ENCODE measurements at places on chromosomes 2 and 18.

- DNase-seq: peak; percentile 89
Measured at GRCh38 chr2:109466674-109467575, 146.8 kb downstream of the SEPTIN10 start.

GRCh38 chr2:33015421-33016142 lies 68.8 kb downstream of the LTBP1 start:
- DNase-seq: peak; percentile 94

DNA sequence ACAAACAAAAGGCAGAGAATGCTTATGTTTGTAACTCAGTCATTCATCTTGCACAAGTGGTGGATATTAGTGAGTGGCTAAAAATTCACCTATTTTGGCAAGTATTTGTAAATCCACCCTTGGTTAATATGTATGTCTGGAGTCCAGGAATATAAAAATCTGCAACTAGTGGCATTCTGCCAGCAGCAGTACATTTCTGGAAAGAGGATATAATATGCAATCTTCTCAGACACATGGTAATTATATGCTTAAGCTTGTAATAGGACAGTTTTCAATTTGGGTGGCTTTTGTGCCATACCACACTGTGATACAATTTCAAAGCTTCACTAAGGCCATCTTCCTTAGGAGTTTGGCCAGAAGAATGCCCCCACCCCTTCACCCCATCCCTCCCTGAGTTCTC lies 693.3 kb downstream of the MBD2 start:
- DNase-seq: no peak

- peak; percentile 28 for DNase-seq
Measured at GRCh38 chr2:240655931-240656886, 26.5 kb downstream of the AQP12B start.

DNA sequence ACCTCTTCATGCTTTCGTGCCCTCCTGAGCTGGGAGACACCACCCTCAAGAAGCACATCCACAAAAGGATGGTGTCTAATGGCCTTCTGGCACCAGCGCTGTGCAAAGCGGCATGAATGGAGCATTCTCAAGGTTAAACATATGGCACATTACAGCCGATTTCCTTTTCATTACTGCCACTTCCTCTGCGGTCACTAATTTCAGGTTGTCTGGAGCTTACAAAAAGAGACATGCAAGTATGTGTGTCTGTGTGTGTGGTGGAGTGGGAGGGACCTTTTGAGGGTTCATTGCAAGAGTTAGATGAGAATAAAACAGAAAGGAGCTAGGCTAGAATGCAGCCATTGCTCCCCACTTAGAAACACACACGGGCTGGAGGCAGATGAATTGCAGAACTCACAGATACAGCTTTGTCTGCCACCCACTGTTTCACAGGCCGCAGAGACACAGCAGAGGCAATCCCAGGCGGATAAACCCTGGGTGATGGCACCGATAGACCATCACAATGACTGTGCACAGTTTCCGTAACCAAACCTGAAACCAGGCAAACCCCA lies 76.0 kb downstream of the TGIF1 start:
- DNase-seq: no peak

DNA sequence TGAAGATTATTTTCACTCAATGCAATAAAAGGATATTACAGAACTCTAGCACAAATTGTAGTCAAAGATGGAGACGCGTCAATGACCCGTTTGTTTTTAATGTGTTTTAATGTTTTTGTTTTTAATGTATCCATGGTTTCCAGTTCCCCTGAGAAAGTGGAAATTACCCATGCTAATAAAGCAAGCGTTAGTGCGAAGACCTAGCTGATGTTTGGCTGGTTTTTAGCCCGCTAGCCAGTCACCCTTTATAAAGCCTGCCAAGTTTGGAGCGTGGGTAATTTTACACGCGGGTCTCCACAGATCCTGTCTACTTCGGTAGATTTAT lies 430 bp upstream of the CHMP1B start:
- no peak for DNase-seq

- DNase-seq: no peak
Measured at GRCh38 chr2:157498483-157498882, 54.6 kb upstream of the CYTIP start.

DNA sequence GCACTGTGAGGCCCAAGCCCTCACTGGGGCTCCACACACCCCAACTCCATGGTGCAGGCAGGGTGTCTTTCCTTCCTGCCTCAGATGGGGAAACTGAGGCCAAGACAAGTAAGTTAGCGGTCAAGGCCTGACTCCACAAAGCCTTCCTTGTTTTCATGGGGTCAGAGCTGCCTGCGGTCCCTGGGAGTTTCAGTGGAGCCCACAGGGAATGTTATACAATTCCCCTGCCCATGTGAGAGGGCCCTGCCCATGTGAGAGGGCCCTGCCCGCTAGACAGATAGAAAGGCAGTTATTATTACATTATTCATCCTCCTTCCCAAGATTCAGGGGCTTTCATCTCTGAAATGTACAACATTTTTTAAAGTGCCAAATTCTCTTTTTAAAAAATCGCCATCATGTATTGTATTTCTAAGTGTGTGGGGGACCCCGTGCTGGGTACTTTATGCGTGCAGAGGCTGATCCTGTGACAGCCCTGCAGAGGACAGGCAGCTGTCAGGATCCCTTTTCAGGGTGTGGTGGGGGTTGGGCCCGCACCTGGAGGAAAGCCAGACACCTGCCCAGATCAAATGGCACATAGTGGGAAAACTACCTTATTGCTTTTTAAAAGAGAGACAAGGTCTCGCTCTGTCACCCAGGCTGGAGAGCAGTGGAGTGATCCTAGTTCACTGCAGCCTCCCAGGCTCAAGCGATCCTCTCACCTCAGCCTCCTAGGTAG lies 23.4 kb downstream of the FBLN7 start:
- DNase-seq: no peak

DNA sequence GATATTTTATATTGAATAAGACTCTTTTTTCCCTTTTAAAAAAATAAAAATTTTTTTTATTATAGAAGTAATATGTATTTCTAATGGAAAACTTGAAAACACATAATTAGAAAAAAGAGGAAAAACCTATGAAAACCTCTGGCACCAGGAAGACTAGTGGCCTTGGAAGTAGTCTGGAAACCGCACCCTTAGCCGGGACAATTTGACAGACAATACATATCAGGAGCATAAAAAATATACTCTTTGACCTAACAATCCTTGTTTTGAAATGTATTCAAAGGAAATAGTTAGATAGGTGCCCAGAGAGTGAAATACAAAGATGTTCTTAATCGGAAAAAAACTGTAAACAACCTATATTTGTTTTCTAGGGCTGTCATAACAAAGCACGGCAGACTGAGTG lies 34.9 kb upstream of the FAM117B start:
- no peak for DNase-seq

- no peak for DNase-seq
Measured at GRCh38 chr2:144663207-144663606, 143.3 kb upstream of the ZEB2 start.

DNA sequence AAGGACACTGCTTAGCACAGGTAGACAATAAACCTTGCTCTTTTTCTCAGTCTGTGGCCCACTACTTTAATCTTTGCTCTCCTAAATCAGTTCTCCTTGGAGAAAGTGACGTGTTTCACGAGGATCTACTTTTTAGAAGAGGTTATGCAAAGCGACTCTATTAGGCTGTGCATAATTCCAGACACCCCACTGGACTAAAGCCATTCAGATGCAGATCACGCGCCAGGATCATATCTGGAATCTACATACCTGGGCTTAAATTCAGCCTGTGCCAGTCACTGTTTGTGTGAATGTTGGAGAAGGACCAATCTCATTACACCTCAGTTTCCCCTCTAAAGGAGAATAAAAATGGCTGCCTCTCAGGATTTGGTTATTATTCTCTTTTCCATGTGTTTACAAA lies 413.0 kb upstream of the MYT1L start:
- no peak for DNase-seq

DNA sequence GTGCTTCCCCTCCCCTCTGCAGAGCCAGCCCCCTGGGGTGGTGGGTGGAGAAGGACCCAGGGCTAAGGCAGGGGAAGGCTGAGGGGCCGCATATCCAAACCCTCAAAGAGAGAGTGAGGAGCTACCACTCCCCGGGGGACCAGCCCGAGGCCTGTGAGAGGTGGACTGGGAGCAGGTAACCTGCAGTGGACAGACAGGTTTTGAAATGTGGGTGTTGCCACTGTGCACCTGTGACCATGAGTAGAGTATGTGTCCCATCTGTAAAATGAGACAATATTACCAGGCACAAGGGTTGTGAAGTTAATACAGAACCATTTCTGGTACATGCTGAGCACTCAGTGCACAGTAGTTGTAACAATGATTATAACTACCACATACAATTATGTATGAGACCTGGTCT lies 51.2 kb upstream of the POMC start:
- DNase-seq: no peak

DNA sequence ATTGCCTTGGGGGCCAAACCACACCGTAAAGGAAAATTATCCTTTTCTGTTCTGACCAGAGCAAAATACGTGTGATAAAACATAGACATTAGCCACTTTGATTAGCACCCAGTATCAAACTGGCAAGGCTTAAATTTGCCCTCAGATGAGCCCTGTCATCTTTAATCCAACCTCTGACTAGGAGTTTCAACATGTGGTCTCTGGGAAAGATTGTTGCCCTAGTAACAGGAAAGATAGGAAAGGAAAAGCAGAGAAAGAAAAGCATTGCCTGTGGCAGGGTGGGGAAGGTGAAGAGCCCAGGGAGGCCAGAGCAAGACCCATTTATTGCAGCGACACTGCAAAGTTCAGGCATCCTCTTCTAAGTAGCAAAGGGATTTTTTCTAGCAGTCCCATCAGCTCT lies 181.5 kb upstream of the SCN7A start:
- no peak for DNase-seq

- DNase-seq: peak; percentile 98
Measured at GRCh38 chr2:145095641-145096435, 575.9 kb upstream of the ZEB2 start.

DNA sequence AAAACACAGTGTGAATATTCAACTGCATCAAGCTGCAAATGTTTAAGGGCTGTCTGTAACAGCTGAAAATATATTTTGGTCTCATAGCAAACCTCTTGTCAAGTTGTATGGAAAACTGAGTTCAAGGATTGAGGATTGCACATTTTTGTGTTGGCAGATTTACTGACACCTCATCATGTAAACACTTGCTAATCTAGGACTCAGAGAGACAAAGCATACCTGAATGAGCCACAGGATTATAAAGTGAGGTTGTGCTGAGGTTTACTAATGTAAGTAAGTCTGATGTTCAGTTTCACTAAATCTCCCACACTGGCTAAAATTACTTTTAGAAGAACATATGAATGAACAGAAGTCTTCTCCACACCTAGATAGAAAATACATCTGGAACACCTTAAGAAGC lies 1993.1 kb upstream of the CELF4 start:
- DNase-seq: no peak
